H1 (cell line): ENCODE measurements at places on chromosomes 11 and 22.

- DNase-seq = no peak
Observed at GRCh38 chr22:42805016-42805997, 51.8 kb downstream of the ARFGAP3 start.

GRCh38 chr11:122146475-122146874, 30.5 kb upstream of the BLID start:
- no peak for DNase-seq

DNA sequence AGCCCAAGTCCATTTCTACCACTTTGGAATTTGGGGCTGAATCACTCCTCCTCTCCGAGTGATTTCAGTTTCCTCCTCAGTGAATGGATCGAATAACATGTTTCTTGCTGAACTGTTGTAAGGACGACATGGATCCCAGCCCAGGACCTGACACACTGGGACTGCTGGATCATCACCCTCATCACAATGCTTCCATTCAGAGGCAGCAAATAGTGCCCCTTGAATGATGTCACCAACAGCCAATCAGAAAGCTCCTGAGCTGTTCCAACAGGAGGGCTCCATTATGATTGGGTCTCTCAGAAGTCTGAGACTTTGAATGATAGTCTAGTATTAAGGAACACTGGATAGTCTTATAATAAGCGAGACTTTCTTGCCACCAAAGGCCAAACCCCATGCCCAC, 158.9 kb downstream of the MYO18B start:
- DNase-seq = no peak

- no peak for DNase-seq
Observed at GRCh38 chr11:79346021-79346420, 94.8 kb downstream of the TENM4 start.

GRCh38 chr11:43686207-43686606, 5.7 kb downstream of the HSD17B12 start:
- no peak for DNase-seq

DNA sequence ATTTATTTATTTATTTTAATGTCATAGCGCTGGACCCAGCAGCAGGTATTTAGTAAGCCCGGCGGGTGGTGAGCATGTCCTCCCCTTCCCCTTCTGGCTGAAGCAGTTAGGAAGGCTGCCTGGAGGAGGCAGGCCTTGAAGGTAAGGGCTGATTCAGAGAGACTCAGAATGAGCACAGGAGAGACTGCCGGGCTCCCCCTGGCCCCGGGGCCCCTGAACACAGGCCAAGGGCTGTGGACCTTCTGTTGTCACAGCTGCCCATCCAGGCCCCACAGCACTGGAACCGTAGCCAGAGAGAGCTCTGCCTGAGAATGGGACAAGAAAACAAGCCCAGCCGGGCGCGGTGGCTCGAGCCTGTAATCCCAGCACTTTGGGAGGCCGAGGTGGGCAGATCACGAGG, 52.8 kb downstream of the KCNJ4 start:
- DNase-seq = no peak

DNA sequence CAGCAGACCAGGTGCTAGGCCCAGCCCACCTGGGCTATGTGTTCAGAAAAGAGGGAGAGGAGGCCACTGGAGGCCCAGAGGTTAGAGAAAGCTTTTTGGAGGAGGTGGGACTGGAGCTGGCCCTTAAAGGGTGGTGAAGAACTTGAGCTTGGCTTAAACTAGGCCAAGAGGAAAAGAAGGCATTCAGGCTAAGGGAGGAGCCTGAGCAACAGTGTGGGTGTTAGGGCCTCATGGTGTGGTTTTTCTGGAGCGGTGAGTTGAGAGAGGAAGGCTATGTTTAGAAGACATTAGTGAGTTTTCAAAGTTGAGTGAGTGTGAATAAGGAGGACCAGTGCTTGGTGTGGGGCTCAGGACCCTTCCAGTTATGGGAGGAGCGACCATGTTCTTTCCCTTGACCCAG, 6.2 kb downstream of the TAF6L start:
- DNase-seq = no peak

DNA sequence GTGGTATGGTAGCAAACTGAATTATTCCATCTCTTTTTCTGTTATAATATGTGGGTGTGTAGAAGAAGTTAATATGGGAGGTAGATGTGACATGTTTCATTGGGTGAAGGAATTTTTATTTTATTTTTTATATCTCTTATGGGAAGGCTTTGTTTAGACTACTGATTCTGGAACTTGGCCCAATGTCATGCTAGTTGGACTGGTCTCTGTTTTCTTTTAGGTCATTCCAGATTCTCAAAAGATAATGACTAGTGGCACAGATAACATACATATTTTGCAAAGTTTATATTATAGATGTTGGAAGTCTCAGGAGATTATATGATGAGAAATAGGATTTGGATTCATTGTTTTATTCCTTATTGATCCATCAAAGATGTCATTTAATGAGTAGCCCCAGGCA, 1.3 kb upstream of the OOSP3 start:
- DNase-seq = no peak
